Common myeloid progenitor, CD34-positive (primary cell): ENCODE measurements at places on chromosomes 12 and 14.

- DNase-seq = peak; percentile 22
Observed at GRCh38 chr14:42214981-42215491, 608.4 kb downstream of the LRFN5 start.

DNA sequence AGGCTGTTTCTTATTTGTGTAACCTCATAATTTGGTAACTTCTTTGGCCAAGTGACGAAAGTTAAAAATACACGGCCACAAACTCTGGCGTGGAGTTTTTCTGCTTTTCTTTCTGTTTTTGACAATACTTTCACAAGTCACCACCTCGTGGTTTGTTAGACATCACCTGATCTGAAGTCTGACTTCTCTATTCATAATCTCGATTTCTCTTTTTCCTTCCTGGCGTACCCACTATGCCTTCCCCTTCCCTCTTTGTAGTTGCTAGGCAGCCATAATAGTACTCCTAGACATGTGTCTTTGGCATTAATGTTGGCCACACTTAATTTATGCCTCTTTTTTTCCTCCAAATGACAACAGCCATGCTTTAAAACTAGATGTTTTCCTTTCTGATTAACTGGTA is 97.6 kb downstream of the POLR3B start:
- DNase-seq = peak; percentile 79

GRCh38 chr14:33271216-33271615 is 332.5 kb downstream of the NPAS3 start:
- DNase-seq = no peak

GRCh38 chr14:81388336-81388735 is 11.8 kb downstream of the STON2 start:
- DNase-seq = no peak

GRCh38 chr12:52335598-52336262 is 14.5 kb upstream of the KRT83 start:
- no peak for DNase-seq

GRCh38 chr12:26651566-26652188 is 181.3 kb downstream of the ITPR2 start:
- DNase-seq = peak; percentile 66

- no peak for DNase-seq
Observed at GRCh38 chr12:89597210-89597609, 71.4 kb upstream of the POC1B start.

DNA sequence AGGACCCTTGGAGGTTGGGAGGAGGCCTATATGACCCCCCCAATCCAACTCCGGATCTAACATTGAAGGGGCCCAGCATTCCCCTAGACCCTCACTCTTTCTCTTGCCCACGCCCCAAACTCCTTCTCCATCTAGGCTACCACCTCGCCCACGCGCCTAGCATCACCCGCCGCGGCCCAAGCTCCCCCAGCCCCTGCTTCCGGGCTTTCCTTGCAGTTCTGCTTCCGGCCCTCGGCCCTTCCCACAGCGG is 445 bp downstream of the CERS5 start:
- no peak for DNase-seq

- no peak for DNase-seq
Observed at GRCh38 chr14:23805761-23806160, 147.8 kb upstream of the DHRS4 start.

DNA sequence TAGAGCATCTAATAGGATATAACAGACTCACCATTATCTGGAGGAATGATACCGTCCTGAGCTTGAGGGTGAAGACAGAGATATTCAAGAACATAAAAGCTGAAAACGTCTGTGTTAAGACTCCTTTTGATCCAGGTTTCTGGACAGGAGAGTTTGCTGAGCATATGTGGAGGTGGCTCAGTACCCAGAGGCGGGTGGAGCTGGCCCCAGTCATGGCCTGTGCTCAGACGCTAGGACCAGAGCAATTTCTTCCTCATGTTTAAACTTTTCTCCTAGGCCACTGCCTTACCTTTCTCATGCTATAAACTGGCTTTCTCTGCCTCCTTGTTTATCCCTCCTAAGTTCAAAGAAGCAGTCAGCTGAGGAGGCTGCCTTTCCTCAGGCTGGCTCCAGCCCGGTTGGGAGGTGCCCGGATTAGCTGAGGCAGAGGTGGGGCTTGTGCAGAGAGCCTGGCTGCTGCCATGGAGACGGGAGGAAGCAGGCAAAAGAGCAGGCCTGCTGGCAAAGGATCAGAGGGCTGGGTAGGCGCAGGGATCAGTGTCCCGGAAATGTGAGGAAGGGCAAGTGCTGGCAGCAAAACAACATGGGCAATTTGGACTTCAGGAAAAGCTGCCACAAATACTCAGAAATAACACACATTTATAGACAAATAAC is 13.7 kb downstream of the COA8 start:
- DNase-seq = no peak

GRCh38 chr12:117514016-117514415 is 152.6 kb upstream of the NOS1 start:
- DNase-seq = no peak

GRCh38 chr14:55127460-55127951 is 1.5 kb upstream of the LGALS3 start:
- DNase-seq = no peak

- DNase-seq = peak; percentile 90
Observed at GRCh38 chr14:38065106-38065762, 142.5 kb upstream of the SSTR1 start.
